ENCODE measurements at places on chromosomes 2 and 18. TPM values are rescaled to one million over a fixed set of nuclear protein-coding genes. Genes with fewer than 3 reads are reported as not detected.

Gene RPIA
- total RNA-seq = 29.9 TPM

Gene ARHGAP15
- total RNA-seq = not detected

Gene SIX3
- total RNA-seq = 0.57 TPM

Gene DPP10
- total RNA-seq = not detected

Gene RGPD4
- 0.07 TPM for total RNA-seq

Gene EVX2
- total RNA-seq = not detected

Gene STK11IP
- 17.7 TPM for total RNA-seq

Gene CYP26B1
- total RNA-seq = 16.8 TPM
